ENCODE measurements at places on chromosomes 1 and 21.

DNA sequence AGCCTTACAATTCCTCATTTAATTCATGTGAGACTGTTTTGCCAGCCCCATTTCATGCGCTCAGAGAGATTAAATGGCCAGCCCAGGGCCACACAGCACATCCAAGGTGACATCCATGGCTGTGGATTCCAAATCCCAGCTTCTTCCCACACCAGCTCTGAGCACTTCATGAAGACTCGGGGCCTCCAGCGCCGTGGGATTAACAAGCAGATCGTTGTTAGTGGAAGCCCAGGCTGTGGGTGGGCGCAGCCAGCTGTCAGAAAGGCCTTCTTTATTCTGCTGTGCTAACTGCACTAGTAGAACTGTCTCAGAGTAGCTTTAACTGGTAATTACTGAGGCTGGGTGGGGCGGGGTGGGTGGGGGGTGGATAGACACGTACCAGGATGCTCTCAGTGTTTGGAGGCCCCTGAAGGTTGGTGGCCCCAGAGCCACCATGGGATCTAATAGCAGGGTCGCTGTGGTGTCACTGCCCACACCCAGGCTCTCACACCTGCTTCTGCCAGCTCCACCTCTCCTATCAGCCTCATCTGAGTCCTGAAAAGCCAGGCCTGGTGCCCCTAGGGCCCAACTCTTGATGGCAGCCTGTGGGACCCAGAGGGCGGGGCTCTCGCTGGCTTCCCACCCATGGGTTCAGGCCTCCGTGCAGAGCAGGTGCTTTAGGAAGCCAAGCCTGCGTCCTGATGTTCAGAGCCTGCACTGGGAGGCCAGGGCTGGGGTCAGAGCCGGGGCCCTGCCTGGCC lies 3.4 kb downstream of the BMP8A start:
- no peak for DNase-seq

GRCh38 chr1:3944578-3945125 lies 44.6 kb upstream of the C1orf174 start:
- DNase-seq, result no peak

GRCh38 chr1:238779716-238780115 lies 606.7 kb upstream of the CHRM3 start:
- DNase-seq, result no peak

GRCh38 chr1:247331172-247331524 lies 519 bp downstream of the ZNF496 start:
- peak; percentile 80 for DNase-seq

GRCh38 chr1:4126731-4127591 lies 226.9 kb upstream of the C1orf174 start:
- no peak for DNase-seq

DNA sequence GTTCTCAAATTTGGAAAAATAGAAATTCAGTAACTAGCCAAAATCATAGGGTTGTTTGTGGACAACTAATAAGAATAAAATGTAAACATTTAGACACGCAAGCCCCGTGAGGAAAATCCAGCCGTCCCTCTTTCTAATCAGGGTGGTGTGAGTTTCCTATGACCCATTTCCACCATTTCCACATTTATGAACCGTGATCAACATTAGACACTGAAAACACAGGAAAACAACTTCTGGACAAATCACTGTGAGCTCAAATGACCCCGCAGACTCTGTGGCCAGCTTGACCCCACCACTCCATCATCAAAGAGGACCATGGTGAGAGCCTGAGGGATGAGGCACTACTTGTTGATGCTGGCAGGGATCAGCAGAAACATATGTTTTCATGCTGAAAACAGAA lies 101.0 kb downstream of the SIM2 start:
- DNase-seq, result no peak

DNA sequence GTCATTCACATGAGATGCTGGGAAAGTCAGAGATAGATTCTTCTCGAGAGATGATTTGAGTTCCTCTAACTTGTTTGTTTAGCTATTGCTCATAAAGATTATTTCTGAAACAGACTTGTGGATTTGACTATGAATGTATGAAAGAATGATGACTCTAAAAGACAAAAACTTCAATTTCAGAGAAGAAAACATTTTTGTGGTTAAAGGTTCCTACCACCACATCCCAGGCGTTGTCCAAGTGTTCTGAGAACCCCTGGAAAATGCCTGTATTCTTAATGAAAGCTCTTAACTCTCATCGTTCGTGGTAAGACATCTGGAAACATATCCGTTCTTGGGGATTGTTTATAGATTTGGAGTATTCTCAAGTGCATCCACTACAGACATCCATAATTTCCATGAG lies 228.7 kb downstream of the BARHL2 start:
- no peak for DNase-seq

DNA sequence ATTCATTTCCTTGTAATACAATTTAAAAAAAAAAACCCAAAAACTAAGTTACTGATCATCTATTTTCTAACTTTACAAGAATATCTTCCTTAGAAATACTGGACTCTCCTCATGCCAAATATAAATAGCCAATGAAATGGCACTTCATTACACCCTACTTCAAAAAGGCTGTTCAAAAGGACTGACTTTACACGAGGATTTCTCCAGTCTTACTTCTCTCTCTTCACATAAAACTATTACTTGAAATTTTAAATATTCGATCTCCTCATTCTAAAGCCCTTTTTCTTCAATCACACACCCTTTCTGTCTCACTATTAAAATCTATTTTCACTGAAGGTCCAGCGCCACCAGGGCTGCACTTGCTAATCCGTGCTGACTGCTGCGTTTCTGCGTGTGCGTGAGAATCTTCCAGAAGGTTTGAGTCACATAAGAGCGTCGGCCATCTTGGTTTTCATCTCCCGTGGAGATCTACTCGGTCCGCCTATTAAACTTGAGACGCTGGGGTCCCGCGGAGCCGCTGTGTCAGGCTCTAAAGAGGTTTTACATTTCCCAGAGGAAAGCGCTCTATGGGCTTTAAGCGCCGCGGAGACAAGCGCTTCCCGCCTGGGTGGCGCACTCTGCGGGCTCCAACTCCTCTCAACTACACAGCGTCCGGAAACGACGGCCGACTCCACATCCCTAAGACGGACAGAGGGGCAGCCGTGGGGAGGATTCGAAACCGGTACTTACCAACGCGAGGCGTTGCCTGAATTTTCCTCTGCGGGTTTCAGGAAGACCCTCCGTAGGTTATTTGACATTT lies 631 bp downstream of the LRIF1 start:
- no peak for DNase-seq

Data from RKO (cell line).